Stimulated activated CD8-positive, alpha-beta memory T cell treated with anti-CD3 and anti-CD28 coated beads, Interleukin-2, amount 100 ng/mL, for 1 hour (primary cell): ENCODE measurements at places on chromosomes 5 and 9.

DNA sequence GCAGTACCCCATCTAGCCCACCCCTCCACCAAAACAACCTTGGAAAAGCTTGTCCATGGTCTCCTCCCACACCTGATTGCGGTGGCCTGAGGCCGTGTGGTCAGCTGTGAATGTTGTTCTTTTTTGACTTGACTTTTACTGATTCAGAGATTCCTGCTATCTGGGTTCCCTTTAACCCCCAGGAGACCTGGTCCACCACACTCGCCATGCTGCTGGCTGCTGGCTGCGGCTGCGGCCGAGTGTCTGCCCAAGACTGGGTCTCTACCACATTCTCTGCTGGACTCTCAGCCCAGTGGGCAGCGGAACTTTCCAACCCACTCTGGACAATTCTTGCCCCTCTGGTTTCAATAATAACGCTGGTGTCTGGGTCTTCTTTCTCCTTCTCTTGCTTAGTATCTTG, 28.4 kb downstream of the FGF1 start:
- DNase-seq = no peak

DNA sequence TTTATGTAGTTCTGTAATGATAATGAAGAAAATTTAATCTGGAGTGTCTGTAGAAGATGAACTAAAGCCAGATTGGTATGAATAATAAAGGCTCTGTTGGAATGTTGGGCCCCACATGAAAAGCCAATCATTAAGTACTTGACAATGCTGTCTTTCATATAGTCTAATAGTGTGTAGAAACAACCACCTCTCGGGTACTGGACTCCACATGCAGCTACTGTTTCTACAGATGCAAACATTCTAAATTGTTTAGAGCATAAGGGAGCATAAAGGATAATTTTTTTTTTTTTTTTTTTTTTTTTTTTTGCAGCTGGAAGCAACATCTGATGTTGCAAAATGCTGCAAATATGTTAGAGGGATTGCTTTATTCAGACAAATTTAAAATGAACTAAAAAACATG, 354.3 kb downstream of the KCTD16 start:
- no peak for DNase-seq

GRCh38 chr9:3947859-3948438, 351.9 kb downstream of the GLIS3 start:
- DNase-seq = no peak

GRCh38 chr5:82107267-82107666, 135.4 kb downstream of the ATG10 start:
- DNase-seq = no peak

DNA sequence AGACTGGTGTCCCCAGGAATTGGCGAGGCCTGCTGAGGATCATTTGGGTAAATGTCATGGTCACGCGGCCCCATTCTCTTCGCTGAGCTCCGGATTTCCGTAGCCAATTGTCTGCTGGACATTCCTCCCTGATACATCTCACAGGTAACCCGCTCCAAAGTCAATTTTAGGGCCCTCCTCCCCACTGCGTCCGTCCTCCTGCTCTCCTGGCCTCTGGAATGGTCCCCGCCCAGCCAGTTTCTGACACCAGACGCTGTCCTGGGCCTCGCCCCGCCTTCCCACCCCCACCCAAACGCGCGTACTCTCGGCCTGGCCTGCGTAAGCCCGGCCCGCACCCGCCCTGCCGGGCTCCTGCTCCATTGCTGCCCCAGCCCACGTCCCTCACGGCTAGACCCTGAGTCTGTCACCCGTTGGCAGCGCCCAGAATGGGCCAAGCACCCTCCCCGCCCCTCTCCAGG, 202.0 kb downstream of the AUH start:
- DNase-seq = no peak

DNA sequence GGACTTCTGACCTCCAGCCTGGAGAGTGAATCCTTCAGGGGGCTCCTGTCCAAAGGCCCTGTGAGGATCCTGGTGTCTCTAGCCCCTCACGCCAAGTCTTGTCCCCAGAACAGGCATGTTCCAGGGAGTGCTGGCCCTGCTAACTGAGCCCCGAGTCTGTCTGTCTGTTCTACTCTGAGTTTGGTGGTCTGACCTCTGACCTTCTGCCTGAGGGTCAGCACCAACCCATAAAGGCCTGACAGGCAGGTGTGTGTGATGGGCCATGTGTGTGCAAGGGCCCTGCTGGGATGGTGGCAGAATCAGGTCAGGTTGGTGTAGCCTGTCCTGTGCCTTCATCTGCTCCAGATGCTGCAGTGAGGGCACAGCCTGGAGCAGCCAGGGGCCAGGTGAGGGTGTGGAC, 46.3 kb downstream of the PHF2 start:
- no peak for DNase-seq

DNA sequence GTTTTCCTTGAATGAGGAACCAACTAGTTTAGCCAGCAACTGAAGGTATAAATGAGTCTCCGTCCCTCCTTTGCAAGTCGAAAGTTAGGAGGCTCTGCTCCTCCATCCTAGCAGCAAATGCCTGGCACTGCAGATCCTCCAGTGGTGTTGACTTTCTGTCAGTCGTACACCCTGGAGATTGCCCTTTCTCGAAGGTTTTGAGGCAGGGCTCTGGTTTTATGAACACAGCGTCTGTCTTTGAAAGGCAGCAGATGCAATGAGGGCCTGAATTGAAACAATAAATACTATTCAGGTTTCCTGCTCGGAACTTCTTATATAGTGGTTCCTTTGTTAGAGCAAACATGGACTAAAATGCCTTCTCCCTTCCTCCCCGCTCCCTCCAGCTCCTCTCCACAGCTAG, 284.0 kb downstream of the TMEM38B start:
- no peak for DNase-seq

DNA sequence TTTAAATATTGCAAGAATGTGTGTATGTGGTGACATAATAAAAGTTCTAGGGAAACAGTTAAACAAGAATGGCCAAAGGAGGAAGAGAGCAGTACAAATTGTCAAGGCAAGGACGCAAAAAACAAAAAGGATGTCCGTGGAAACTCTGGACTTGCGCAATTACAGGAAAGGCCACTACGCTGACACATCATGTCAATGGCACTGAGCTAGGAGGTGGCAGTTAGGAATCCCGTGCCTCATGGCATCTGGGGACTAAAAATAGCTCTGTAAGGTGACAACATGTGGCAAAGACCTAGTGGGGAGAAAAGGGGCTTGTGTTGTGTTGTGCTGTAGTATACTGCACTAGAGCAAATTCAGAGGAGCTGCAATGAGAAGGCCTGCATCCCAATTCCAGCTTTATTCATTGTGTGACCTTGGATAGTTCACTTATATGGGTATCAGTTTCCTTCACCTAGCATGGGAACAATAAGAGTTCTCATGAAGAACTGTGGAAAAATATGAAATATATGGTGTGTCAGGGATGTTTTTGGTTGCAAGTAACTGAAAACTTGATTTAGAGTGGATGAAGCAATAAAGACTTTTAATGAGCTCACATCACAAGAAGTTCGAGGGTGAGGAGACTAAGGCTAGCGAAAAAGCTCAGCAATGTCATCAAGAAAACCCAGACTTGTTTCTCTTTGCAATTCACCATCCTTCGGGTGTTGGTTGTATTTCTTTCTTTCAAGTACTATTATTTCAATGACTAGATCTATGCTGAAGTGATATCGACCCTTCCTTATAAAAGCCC, 124.1 kb upstream of the STC2 start:
- no peak for DNase-seq

- DNase-seq = no peak
Measured at GRCh38 chr9:27110181-27110580, 1.2 kb downstream of the TEK start.

DNA sequence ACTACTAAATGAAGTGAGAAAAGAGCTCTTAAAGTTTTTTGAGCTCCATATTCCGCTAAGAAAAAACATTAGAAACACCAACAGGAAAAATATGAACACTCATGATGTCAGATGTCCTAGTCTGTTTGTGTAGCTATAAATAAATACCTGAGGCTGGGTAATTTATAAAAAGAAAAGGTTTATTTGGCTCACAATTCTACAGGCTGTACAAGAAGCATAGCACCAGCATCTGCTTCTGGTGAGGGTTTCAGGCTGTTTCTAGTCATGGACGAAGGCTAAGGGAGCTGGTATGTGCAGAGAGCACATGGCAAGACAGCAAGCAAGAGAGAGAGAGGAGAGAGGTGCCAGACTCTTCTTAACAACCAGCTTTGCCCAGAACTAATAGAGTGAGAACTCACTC, 186.2 kb downstream of the PLK2 start:
- DNase-seq = no peak

- no peak for DNase-seq
Measured at GRCh38 chr9:36677611-36678010, 104.9 kb downstream of the MELK start.

GRCh38 chr5:56735849-56736641, 79.3 kb upstream of the MAP3K1 start:
- DNase-seq = no peak

DNA sequence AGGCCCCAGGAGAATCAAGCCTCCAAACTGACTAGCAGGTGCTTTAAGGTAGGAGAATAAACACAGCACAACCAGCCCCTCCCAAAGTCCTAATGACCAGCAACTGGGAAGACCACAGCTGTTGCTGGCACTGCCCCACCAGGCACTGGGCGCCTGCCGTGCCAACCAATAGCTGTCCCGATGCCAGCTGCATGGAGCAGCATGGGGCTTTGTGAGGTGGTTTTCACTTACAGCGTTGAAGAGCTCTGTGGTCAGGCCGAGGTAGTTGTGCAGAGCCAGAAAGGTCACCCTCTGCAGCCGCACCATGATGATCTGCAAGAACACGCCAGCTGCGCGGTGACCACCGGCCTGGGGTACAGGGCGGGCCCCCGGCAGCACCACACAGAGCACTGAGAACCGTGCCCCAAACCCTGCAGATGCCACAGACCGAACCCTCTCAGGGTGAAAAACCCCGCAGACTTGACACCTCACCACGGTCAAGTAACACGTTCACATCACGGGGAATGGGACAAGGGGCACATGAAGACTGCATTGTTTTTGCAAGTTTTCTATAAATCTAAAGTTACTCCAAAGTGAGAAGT, 28.7 kb downstream of the PNPLA7 start:
- no peak for DNase-seq

- DNase-seq = no peak
Measured at GRCh38 chr5:168295574-168296201, 4.2 kb downstream of the WWC1 start.

DNA sequence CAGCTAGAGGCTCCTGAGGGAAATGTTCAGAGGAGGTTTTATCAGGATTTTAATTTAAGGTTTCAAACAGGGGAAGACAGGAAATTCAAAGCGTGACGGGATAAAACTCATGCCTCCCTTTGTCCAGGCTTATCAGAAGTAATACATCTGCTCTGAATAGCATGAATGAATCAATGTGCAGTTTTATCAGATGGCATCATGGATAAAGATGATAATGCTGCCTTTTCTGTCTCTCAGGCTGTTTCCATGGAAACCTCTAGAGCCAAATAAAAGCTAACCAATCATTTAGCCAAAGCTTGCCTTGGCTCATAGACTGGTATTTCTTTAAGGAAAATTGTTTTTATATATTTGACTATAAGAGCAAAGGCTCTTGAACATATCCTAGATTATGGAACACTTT, 16.4 kb downstream of the MFAP3 start:
- DNase-seq = no peak

GRCh38 chr9:92476962-92477361, 5.3 kb downstream of the ASPN start:
- DNase-seq = no peak
